Hindlimb muscle (tissue), 1 donor: ENCODE measurements at places on chromosomes 11 and 22.

DNA sequence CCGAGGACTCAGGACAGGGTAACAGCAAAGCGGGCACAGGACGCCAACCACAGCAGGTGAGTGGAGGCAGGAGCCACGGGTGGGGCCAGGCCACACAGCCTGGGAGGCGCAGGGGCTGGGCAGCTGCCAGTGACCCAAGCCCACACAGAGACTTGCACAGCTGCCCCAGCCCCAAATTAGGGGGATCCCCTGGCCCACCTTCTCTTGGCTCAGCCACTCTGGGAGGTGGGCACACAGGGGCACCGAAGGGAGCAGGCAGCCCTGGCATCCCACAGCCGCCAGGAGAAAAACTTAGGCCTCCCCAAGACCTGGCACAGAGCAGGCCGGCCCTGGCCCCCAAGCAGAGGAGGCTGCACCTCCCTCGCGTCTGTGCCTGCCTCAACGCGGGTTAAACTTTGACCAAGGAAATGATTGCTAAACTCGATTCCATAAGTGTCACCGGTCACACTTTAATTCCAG is at the start of gene SLC22A12:
Gene SLC22A12 (plus strand): TSS at position 458 of the 459 bp plus-strand sequence. CDS start 337 bp downstream, outside the sequence.
- no peak for DNase-seq

DNA sequence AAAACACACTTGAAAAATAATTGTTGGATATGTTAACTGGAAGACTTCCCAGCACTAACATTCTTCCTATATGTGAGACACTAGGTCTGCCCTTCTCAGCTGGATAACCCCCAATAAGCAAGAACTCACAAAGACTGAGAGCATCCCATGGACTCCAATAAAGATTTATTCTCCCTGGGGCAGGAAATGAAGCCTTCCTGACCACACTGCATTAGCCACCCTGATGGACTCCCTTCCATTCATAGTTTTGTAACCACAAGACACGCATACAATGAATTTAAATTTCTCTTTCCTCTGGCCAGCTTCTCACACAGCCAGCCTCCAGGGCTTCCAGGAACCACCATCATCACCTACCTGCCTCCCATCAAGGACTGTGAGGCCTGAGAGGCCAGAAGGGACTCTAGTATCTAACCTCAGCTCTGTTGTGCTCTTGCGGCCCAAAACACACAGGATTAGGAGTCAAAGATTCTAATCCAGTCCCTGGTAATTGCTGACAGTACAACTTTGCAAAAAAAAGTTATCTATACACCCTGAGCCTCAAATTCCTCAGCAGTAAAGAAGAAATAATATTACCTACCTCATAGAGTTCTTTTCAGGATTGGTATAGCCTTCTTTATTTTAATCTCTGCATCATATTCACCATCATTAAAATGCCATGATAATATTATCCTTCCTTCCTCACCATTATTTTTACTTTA is 45.6 kb upstream of the GDPD4 start:
- no peak for DNase-seq

GRCh38 chr22:35349704-35350538 is 31.0 kb upstream of the HMOX1 start:
- peak; percentile 59 for DNase-seq

- peak; percentile 67 for DNase-seq
Measured at GRCh38 chr11:46315033-46315738, 32.1 kb upstream of the DGKZ start.

- DNase-seq: no peak
Measured at GRCh38 chr11:126304457-126305075, 706 bp downstream of the DCPS start.

- DNase-seq: no peak
Measured at GRCh38 chr11:47130543-47130942, 46.1 kb downstream of the ARFGAP2 start.

DNA sequence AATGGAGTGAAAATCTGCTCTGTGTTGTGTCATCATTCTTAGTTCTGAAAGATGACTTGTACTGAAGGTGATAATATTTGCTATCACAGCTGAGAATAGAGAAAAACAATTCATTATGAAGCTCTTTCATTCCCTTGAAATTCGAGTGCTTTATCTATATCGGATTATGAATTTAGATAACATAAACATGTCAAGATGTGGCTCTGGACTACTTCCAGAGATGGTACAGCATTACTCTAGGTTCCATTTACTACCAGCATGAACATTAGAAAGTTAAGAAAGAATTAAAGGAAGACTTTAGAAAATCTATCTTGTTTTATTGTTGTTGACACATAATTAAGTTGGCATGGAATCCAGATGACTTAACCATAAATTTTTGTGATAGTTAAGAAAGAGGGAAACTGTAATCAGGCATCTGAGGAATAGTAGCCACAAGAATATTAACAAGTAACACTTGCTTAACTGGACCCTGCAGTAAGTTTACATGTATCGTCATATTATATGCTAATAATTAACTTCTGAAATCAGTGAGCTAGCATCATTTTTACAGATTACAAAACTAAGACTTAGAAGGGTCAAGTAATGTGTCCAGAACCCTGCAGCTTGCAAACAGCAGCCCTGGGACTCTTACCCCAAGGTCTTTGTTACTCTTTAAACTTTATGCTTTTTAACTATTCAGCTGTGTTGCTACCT is 182.6 kb downstream of the DDX10 start:
- no peak for DNase-seq

DNA sequence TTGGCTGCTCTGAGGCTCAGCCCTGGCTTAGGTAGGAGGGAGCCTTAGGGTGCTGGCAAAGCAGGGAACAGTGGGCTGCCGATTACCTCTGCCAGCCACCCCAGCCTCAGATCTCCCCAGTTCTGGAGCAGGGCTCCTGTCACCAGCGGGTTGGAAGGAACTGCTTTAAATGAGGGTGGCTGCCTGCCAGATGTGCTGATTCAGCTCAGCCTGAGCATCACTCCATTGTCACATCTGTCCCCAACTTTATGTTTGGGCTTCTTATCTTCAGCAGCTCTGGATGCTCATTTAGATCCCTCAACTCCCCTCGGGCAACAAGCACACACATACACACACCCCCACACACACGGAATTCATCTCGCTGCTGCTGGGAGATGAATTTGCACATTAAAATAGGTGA is 16.9 kb upstream of the ANKK1 start:
- DNase-seq: no peak

- DNase-seq: no peak
Measured at GRCh38 chr11:115145324-115145723, 358.9 kb downstream of the CADM1 start.
